NCI-H1105 treated with DMSO at 0.1 percent for 48 hours (cell line): ENCODE measurements at places on chromosomes 2 and 18.

GRCh38 chr2:106759966-106760365 lies 126.0 kb downstream of the ST6GAL2 start:
- no peak for DNase-seq

- DNase-seq: no peak
These were observed 655.5 kb upstream of the KLHL29 start for GRCh38 chr2:22729466-22729865.

- DNase-seq: no peak
These were observed 28.9 kb upstream of the NT5DC4 start for GRCh38 chr2:112691881-112692281.

DNA sequence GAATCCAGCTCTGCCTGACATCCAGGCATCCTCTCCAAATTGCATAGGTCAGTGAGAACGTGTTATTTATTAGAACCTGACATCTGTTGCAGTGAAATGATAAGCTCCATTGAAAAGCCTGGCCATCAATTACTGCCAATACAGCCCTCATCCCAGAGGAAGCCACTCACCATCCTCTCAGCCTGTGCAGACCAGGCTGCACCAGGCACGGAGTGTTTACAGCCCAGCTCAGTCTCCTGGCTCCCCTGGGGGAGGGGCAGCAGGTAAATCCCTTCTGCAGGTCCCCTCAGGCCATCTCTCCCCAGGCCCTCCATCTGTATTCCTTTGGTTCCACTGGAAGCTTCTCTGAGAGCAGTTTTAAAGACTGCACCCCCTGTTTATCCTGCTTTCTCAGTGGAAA lies 82.6 kb upstream of the FOSL2 start:
- no peak for DNase-seq

- DNase-seq: peak; percentile 31
These were observed 177.7 kb downstream of the TMEM247 start for GRCh38 chr2:46657042-46657504.

DNA sequence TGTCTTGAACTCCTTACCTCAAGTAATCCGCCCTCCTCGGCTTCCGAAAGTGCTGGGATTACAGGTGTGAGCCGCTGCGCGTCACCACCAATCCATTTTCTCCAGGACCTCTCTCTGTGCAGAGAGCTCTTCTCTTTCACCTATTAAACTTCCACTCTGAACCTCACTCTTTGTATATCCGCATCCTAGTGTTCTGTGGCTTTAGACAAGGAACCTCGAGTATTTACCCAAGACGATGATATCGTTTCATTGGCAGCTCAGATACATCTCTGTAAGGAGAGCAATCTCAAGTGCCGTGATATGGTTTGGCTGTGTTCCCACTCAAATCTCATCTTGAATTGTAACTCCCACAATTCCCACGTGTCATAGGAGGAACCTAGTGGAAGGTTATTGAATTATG lies 15.1 kb upstream of the WDR33 start:
- DNase-seq: no peak

GRCh38 chr2:199693861-199694260 lies 157.1 kb downstream of the FTCDNL1 start:
- DNase-seq: no peak

GRCh38 chr2:217934321-217935131 lies 68.3 kb downstream of the TNS1 start:
- no peak for DNase-seq

DNA sequence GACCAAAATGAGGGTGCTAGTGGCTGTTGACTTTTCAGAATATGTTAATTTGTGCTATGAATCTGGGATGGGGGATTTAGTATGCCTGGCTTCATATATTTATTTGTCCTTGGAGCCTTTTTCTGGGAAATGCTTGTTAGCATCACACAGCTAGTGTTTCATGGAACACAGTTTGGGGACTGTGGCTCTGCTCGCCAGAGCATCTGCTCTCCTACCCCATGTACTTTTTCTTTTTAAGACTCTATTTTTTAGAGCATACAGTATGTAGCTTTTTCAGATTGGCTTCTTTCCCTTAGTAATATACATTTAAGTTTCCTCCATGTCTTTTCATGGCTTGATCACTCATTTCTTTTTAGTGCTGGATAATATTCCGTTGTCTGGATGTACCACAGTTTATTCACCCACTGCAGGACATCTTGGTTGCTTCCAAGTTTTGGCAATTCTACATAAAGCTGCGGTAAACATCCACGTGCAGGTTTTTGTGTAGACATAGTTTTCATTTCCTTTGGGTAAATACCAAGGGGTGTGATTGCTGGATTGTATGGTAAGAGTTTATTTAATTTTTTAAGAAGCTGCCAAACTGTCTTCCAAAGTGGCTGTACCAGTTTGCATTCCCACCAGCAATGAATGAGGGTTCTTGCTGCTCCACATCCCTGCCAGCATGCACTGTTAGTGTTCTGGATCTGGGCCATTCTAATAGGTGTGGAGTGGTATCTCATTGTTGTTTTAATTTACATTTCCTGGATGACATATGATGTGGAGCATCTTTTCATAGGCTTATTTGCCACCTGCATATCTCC lies 44.1 kb downstream of the EFR3B start:
- no peak for DNase-seq

DNA sequence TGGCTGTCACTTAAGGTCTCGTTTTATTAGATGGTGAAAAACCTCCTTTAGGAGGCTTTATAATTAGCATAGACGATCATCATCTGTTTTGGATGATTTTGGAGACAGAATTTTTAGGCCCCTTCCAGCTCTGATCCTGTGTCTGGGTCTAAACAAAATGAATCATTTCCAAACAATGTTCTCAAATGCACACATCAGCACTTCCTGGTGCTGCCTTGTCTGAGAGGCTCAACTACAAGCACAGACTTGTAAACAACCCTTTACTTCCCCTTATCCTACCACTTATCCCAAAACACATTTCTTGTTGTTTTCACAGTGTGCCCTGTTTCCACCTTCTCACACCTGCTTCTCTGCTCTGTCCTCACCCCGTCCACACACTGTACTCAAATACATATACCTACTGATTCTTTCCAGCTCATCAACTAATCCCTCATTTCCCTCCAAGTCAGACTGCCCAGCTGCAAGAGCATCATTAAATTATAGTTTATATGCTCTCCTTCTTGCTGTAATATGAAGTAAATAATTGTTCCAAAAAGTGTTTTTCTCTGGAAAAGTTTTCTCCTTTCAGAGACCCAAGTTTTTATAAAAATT lies 71.2 kb upstream of the COL3A1 start:
- peak; percentile 83 for DNase-seq

DNA sequence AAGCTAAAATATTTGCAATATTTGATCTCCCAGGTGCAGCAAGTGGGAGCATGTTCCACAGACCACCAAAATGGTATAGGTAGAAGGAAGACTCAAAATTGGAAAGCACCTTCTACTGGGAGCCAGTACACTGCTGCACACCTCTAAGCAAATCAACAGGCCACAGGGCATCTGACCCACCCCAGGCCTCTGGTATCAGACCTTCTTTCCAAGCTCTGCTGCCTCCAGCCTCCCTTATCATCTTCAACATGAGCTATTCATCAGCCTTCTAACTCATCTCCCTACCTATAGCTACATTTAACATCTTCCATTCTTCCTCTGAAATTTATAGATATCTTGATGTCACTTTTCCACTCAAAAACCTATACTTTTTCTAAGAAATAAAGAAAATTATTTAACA lies 294.8 kb downstream of the ZEB2 start:
- DNase-seq: no peak

GRCh38 chr2:81247648-81248047 lies 943.1 kb upstream of the LRRTM1 start:
- no peak for DNase-seq

- DNase-seq: no peak
These were observed 22.2 kb downstream of the MBP start for GRCh38 chr18:77110400-77110799.

- no peak for DNase-seq
These were observed 13.2 kb upstream of the SS18 start for GRCh38 chr18:26103579-26103978.
